Ammon's horn (tissue), 1 donor: ENCODE measurements at places on chromosomes 5 and 9.

DNA sequence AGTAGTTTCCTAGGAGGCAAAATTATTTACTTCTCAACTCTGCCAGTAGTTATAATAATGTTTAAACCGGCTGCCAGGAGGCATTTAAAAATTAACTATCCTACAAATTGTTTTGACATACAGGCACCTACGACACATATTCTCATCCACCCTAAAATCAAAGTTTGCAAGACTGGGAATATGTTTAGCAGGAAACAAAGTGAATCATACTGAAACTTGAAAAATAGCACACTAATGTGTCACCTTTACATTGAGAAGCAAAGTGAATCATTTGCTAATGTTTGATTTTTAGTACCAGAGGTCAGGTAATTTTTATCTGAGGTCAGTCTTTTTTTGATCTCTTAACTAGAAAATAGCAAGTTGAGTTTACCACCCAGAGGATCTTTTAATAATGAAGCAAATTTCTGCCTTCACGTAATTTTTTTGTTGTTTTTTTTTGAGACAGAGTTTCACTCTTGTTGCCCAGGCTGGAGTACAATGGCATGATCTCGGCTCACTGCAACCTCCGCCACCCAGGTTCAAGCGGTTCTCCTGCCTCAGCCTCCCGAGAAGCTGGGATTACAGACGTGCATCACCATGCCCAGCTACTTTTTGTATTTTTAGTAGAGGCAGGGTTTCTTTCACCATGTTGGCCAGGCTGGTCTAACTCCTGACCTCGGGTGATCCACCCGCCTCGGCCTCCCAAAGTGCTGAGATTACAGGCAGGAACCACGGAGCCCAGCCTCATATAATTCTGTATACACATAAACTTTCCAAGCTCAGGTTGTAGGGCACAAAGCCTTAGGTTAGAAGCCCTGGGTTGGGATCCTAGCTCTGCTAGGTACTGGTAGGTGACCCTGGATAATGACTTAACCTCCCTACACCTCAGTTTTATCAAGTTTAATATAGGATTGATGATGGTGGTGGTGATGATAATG lies 124.3 kb downstream of the UGCG start:
- DNase-seq = no peak

GRCh38 chr5:116764941-116765340 lies 190.3 kb upstream of the SEMA6A start:
- DNase-seq = no peak

GRCh38 chr9:133282464-133283238 lies 7.7 kb upstream of the ABO start:
- no peak for DNase-seq

- no peak for DNase-seq
These were observed 137.7 kb downstream of the HSD17B3 start for GRCh38 chr9:96164268-96164683.

- peak; percentile 66 for DNase-seq
These were observed 52.8 kb downstream of the IRF1 start for GRCh38 chr5:132437604-132438266.

DNA sequence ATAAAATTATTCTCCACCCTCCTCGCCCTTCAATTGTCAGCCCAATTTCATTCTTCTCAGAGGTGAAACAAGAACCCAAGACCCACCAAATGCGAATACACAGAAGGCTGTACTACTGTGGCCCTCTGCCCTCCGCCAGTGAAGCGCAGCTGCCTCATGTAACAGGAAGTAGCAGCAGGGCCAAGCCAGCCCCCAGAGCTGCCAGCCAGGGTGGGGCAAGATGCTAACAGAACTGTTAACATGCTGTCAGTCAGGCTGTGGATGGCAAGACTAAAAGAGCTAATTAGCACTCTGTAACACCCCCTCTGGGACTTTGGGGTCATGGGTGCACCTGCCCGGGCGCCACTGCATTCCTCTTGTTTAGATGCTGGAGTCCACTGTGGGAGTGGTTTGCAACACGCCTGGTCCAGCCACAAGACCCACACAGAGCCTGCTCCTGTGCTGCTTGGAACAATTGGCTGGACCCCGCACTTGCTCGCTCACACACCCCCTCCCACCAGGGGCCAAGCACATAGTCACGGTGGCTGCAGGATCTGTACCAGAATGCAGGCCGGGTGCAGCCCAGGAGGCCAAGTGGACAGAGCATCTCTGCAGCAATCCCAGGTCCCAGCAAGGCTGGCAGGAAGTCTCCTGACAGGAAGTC lies 14.5 kb upstream of the HEXB start:
- no peak for DNase-seq

DNA sequence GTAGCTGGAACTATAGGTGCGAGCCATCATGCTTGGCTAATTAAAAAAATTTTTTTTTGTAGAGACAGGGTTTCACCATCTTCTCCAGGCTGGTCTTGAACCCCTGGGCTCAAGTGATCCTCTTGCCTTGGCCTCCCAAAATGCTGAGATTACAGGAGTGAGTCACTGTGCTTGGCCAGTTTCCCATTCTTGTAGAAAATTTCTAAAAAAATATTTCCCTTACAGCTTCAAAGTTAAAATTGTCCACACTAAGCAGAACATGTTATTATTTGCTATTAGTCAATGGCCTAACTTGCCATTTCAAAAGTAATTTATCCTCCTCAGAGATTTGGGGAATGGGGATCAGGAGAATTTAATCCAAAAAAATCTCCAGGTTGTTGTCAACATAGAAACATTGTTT lies 40.1 kb downstream of the SLC38A9 start:
- no peak for DNase-seq

- DNase-seq = peak; percentile 85
These were observed 15.1 kb downstream of the GPSM1 start for GRCh38 chr9:136342181-136343120.

- no peak for DNase-seq
These were observed 5.2 kb downstream of the TCF7 start for GRCh38 chr5:134119720-134120119.

DNA sequence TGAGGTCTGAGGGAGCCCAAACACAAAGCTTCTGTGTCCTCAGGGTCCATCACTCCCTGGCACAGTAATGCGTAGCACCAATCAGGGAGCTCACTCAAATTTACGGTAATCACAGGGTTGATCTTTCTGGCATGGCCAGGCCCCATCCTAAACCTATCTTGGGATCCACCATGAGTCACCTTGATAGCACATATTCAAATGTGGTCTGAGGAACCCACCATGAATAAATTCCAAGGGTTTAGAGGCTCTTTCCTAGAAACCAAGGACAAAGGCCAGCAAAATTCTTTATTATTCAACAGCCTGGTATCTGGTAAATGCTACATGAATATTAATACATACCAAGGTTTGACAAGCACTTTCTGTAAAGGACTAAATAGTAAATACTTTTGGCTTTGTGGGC lies 254.5 kb downstream of the TLR4 start:
- no peak for DNase-seq

DNA sequence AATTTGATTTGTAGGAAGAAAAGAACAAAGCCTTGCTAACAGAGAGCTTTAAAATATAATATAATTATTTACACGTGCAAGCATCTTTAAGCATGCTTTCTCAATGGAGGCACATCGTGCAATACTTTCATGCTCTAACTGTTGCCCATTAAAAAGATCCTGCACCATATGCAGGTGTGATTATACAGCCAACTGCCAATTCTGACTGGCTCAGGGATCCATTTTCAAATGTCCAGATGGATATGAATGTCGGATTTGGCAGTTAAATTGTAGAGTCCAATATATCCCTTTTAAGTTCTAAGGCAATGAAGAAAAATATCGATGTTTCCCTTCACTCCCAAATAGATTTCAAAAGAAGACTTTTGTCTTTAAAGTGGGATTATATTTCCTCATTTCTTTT lies 416.4 kb upstream of the CD180 start:
- no peak for DNase-seq

GRCh38 chr5:96254980-96255691 lies 177.9 kb downstream of the PCSK1 start:
- DNase-seq = no peak

GRCh38 chr9:79581388-79581787 lies 9.6 kb downstream of the TLE4 start:
- no peak for DNase-seq

DNA sequence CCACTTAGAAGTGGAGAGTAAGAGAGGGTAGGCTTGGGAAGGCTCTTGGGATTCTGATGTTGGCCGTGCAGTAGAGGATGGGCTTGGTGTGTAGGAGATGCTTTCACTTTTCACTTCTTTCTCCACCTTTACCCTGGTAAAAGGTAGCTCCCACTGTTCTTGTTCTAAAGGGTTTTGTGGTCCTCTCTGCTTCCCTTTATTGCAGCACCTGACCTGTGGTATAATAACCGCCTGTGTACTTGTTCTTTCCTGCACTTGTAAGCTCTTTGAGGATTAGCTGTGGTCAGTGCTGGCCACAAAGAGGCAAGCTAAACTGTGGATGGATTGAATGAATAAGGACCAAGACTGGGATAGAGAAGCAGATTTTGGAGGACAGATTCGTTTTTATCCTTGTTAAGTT lies 25.2 kb downstream of the KDM4C start:
- DNase-seq = no peak

GRCh38 chr9:83665580-83666200 lies 42.1 kb downstream of the UBQLN1 start:
- no peak for DNase-seq

GRCh38 chr9:86035827-86036440 lies 63.4 kb downstream of the GOLM1 start:
- DNase-seq = no peak

- DNase-seq = no peak
These were observed 283.4 kb upstream of the PTGER4 start for GRCh38 chr5:40396317-40396716.

DNA sequence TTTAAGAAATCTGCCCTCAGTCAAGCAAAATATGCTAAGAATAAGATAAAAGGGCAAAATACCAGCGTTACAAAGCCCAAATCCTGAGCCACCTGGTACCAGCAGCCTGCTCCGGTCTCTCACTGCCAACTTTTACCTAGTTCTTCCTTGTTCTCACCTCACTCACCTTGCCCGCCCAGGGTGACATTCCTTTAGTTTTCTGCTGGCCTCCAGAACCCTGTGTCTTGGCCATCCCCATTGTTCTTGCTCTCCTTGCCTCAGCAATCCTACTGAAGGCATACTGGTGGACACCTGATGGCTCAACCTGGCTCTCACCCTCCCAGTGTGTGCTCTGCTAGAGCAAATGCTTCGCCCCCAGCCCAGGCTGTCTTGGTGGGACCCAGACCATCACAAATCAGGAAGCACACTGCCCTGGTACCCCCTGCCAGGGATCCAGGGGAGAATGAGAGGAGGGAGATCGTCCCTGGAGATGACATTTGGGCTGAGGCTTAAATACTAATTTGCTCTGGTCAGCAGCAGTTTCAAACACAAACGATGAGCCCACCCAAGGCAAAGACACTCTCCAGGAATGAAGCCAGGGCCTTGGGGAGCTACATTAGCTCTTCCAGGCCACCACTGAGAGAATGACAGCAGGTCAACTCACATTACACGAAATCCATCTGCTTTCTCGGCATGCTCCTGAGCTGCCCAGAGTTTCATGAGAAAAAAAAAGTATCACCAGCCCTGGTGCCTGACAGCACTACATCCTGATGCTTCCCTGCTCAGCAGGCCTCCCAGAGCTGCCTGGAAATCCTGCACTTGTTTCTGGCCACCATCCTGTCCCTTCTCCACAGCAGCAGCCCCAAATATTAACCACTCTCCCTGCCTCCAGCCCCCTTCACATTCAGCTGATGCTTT lies 12.2 kb upstream of the SEPTIN8 start:
- DNase-seq = no peak

DNA sequence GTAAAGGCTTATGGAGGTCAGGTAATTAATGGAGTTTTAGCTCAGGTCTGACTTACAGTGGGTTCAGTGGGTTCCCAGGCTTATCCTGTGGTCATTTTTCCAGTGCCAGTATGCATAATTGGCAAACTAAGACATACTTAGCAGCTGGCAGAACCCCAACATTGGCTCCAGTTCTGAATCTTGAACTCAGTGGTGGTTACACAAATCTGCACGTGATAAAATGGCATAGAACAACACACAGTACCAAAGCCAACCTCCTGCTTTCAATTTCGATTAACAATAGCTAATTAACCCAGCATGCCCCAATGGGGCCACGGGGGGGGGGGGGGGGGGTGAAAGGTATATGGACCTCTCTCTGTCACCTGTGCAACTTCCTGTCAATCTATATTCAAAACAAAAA lies 19.0 kb upstream of the BARX1 start:
- no peak for DNase-seq

DNA sequence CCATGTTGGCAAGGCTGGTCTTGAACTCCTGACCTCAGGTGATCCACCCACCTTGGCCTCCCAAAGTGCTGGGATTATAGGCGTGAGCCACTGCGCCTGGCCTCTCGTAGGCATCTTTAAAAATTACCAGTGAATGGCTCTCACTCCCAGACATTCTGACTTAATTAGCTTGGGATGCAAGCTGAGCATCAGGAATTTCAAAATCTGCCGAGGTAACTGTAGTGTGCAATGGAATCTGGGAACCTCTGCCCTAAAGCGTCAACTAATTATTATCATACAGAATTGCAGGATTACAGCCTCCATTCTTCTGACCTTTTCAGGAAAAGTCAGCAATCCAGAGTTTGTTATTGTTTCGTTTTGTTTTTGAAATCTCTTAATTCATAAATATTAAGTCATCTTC lies 213.4 kb upstream of the DMAC1 start:
- DNase-seq = no peak

DNA sequence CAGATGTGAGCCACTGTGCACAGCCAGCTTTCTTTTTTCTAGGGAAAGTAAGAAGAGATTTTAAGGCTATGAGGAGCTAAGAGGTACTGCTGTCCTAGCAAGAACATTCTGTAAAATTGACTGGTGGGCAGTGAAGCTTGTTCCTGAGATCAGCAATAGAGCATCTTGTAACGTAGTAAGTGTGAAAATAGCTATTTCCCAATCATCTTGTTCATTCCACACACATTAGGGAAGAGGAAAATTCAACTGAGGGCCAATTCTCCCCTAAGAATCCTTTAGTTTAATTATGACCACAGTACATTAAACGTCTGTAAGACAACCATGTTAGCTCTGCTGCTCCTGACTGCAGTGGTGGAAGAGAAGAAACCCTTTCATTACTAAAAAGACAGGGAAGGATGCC lies 246.2 kb downstream of the EFNA5 start:
- no peak for DNase-seq

DNA sequence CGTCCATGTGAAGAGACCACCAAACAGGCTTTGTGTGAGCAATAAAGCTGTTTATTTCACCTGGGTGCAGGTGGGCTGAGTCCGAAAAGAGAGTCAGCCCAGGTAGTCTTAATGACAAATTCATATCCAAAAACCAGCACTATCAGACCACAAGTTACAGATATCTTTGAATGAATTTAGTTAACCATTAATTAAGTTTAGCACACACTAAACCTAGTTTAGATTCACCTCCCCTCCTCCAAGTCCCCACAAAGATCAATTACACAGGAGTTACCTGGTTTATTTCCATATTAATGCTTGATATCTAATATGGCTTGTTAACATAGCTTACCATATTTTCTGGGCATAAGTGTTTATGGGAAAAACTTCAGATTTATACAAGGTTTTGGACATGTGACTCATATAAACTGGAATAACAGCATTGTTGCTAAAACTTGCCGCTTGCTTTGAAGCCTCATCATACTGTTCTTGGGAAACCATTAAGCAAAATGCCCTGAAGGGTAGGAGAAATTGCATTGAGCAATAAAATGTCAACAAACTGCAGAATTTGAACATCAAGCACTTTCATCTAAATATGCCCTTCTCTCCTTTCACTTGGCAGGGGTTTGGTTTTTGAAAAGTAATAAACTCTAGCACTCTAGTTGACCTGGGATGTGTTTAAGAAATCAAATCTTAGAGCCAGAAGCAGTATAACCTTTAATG lies 166.9 kb downstream of the SNCAIP start:
- DNase-seq = no peak

- peak; percentile 91 for DNase-seq
These were observed 485.6 kb downstream of the ZSWIM6 start for GRCh38 chr5:61817472-61818326.

GRCh38 chr5:66247176-66247960 lies 103.3 kb downstream of the SREK1 start:
- DNase-seq = no peak
